ENCODE measurements at places on chromosomes 12 and 14. TPM values are rescaled to one million over a fixed set of nuclear protein-coding genes. Genes with fewer than 3 reads are reported as not detected.

The DIO2 gene
- 81.9 TPM for polyA plus RNA-seq

GRCh38 chr14:95314609-95315008 lies 5.1 kb downstream of the CLMN start:
- no peak for DNase-seq

DNA sequence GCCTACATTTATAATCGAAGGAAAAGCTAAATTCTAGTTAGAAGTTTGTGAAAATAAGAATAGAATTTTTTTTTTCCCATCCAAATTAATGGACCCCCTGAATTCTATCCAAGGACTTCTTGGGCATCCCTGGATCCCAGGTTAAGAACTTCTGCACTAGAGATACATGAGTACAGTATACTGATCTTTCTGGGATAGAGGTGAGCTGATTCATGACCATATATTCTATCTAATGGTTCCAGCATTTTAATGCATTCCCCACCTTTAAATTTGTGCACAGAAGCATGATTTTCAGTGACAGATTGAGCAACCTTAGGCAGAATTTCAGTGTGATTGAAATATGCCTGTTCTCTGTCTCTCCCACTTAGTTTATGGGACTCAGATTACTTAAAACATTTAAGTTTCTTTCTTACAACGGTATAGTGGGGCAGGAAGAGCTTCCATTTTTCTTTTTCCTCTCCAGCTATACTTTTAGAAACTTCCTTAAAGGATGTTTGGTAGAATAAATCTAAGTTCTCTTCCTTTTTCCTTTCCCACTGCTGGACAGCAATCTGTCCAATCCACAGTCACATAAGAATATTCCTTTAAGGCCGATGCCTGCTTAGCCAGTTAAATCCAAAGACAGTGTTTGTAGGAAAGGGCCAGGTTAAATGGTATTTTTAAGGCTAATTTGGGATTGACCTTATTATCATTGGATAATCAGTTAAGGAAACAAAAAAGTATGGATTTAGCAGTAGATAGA lies 6.7 kb downstream of the MDM2 start:
- DNase-seq = no peak

The MYL2 gene
- not detected for polyA plus RNA-seq

The REP15 gene
- polyA plus RNA-seq = 1.0 TPM

- no peak for DNase-seq
Observed at GRCh38 chr14:66139432-66139831, 346.7 kb upstream of the CCDC196 start.

DNA sequence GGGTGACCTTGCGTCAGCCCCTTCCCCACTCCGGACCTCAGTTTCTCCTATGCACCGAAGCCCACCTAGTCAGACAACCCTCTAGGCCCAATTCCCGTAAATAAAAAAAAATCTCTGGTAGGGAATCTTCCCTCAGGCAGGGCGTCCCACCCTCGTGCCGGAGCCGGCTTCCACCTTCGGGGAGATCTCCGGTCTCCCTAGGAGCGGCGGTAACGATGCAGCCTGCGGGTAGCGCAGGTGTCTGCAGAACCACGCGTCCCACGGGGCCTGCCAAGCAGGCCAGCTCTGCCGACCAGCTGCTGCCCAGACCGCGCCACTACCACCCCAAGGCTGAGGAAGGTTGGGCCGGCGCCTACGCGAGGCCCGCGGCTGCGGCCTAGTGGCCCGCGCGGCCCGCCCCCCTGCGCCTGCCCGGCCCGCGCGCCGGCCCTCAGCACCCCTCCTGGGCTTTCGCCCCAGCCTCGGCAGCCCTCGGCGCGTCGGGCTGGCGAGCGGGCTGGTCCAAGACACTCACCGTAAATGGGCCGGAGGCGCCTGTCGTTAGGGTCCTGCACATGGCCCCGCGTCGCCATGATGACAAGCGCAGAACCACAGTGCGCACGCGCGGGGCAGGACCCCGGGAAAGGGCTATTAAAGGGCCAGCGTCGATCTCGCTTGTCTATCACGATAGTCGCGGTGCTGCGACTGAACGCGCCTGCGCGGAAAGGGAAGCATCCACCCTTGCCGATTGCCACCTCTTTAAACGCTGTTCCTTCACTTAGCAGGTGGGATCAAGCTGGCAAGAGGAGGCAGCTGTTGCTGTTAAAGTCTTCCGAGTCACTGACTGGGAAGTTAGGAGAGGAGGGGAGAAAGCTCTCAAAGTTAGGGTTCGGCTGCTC lies at the start of gene NAA25:
Gene NAA25, minus strand, starts transcription at position 582 of the 878 bp plus-strand sequence. Its CDS starts 10 bp downstream, at position 572.
- DNase-seq = peak; percentile 42

GRCh38 chr12:6425590-6426531 lies 18.9 kb upstream of the CD27 start:
- no peak for DNase-seq

DNA sequence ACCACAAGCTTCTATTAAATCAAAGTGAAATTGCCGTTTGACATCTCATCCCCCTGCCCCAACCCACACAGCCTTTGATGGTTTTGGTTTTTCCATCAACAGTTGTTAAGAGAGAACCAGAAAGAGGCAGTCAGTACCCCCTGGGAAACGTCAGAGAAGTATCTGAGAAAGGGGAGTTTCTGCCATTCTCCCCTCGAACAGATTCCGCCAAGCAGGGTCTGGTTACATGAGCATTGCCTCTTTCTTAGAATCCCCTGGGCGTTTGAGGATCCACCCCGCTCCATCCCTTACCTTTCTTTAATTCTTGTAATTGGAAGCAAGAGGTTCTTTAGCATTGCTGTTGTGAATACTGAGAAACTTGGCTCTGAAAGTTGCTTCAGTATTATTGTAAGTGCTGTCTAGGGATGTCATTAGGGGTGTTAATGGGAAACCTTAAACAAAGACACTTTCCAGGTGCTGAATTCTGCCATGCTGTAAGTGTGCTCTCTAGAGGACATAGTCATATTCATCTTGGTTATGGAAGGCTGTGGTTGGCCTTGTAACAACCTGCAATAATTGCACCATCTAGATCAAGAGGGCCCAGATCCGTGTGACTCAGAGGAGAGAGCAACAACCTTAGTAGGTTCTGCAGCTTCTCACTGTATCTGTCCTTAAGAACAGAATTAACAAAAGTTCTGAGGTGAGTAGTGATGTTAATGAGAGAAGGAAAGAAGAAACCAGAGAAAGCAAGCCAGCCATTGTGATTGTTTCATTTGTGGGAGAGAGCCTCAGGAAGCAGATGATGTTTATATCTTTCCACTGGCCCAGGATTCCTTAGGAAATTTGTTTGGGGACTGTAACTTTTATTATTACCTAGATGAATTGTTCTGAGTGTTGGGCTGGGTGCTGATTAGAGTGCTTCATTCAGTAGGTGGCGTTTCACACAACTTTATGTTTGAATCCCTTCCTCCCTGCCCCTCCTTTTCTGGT lies 9.0 kb downstream of the TMBIM6 start:
- DNase-seq = no peak

The TOMM20L gene
- polyA plus RNA-seq = not detected

DNA sequence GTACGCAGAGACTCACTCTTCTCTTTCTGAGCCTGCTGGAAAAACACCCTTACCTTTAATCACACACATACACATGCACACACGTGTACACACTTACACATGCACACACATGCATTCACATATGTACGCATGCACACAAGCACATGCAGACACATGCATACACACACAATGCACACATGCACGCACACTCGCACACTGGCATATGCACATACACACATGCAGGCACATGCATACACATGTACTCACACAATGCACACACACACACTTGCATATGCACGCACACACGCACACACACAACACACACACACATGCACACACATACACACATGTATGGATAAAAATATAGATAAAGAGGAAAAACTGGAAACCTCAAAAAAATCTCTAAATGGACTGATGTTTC lies 249.0 kb downstream of the GLT1D1 start:
- DNase-seq = no peak

DNA sequence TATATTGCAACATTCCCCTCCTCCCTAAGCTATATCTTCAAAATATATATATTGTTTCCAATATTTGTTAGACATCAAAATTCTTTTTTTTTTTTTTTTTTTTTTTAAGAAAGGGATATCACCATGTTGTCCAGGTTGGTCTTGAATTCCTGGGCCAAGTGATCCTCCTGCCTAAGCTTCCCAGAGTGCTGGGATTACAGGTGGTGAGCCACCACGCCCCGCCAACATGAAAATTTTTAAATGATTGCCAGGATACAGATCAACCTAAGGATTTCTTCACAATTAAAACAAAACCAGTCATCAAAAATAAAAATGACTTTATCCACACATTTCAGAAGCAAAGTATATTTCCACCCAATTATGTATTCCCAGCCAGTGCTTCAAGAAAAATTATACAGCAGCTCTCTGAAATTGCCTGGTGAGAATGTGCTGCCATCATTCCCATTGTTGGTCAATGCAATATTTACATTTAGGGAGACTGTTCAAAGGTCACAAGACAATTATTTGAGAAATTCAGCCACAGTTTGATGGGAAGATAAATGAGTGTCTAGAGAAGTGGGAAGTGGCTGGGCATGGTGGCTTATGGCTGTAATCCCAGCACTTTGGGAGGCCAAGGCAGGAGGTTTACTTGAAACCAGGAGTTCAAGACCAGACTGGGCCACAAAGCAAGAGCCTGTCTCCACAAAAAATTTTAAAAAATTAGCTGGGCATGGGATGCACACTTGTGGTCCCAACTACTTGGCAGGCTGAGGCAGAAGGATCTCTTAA lies 141.7 kb upstream of the AMIGO2 start:
- no peak for DNase-seq

- no peak for DNase-seq
Observed at GRCh38 chr12:87270919-87271318, 758.3 kb downstream of the C12orf50 start.

The ZFHX2 gene
- 0.28 TPM for polyA plus RNA-seq

DNA sequence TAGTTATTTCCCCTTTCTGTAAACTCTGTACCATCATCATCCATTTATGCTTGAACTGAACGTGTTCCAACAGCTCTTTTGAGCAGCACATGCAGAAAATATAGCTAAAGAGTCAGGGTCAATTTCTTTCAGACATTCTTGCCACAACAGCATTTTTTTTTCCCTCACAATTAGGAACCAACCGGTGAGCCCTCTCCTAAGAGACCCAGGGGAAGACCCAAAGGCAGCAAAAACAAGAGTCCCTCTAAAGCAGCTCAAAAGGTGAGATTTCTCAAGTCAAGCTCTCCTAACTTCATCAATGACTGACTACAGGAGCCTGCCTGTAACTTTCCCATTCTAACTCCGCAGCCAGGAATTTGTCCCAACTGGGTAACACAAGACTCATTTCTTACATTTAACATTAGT lies 3.5 kb downstream of the HMGA2 start:
- DNase-seq = no peak

The ATXN3 gene
- 22.9 TPM for polyA plus RNA-seq

The C12orf60 gene
- 0.71 TPM for polyA plus RNA-seq

The PLCZ1 gene
- polyA plus RNA-seq = not detected

GRCh38 chr12:114166362-114166761 lies 200.2 kb upstream of the RBM19 start:
- no peak for DNase-seq

GRCh38 chr12:52670506-52670905 lies 9.7 kb downstream of the KRT1 start:
- DNase-seq = no peak

The SAMD15 gene
- polyA plus RNA-seq = 1.4 TPM

- no peak for DNase-seq
Observed at GRCh38 chr12:34030591-34030990, 8.3 kb downstream of the ALG10 start.

The VRTN gene
- polyA plus RNA-seq = not detected
